ENCODE measurements at places on chromosomes 16 and 17. TPM values are rescaled to one million over a fixed set of nuclear protein-coding genes. Genes with fewer than 3 reads are reported as not detected.
A peak's percentile ranks its signal among the peaks of the same experiment; 100 is the strongest.

- no peak for DNase-seq
Measured at GRCh38 chr16:66906916-66907836, 11.5 kb downstream of the CDH16 start.

GRCh38 chr16:66934138-66934838, at the start of gene CIAO2B:
Gene CIAO2B (minus strand): TSS chr16:66934402. CDS start chr16:66934364, 38 bp downstream.
- DNase-seq, result peak; percentile 84

- no peak for DNase-seq
Measured at GRCh38 chr17:80981929-80982425, 9.7 kb upstream of the CHMP6 start.

DNA sequence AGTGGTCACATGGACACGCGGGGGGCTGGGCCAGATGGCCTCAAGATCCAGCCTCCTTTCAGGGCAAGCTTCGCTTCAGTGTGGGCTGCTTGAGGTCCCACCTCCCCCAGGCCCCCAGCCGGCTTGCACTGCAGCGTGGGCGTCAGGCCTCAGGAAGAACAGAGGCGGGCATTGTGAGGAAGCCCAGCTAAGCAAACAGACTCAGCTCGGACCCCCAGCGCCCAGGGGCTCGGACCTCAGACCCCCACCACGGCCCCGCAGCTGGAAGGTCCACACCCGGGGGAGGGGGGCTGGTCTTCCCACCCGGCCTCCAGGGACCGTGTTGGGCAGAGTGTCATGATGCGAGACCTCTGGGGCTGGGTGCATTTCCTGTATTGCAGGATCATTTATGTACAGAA, 24.7 kb upstream of the ZNF469 start:
- no peak for DNase-seq

DNA sequence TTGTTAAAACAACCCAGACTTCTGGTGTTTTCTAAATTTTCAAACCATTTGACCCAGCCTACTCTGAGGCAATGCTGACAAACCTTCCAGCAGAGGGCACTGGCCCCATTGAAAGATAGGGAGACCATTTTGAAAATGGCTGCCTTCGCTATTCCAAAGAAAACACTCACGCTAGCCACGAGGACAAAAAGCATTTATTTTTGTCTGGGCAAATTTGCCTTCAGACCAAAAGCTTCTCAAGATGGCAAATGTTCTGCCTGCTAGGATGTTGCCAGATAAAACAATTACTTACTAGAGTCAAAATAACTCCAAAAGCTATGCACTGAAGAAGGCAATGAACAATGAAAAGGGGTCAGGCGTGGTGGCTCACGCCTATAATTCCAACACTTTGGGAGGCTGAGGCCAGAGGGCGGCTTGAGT, 296.7 kb upstream of the IRX5 start:
- DNase-seq, result no peak

DNA sequence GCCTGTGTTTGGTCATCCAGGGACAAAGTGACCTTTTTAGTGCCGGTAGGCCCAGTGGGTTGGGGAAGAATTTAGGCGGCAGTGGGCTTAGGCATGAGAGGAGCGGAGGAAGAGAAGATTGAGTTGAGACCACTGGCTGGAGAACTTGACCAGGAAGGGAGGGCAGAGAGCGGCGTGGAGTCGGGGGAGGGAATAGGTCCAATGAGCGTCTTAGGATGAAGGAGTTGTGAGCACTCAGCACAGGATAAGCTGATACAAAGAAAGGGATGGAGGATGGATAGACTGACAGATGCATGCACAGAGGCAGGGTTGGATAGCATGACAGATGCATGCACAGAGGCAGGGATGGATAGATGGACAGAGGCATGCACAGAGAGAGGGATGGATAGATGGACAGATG, 8.0 kb downstream of the IL32 start:
- no peak for DNase-seq

GRCh38 chr16:4788489-4788889, 344 bp upstream of the SEPTIN12 start:
- DNase-seq, result no peak

- no peak for DNase-seq
Measured at GRCh38 chr17:1552932-1553331, 9.7 kb downstream of the PITPNA start.

- no peak for DNase-seq
Measured at GRCh38 chr16:84925092-84925772, 86.1 kb downstream of the ZDHHC7 start.

- DNase-seq, result peak; percentile 22
Measured at GRCh38 chr16:73418691-73419090, 370.8 kb upstream of the ZFHX3 start.

GRCh38 chr17:78111727-78112517, 16.6 kb downstream of the TMC6 start:
- DNase-seq, result no peak

GRCh38 chr17:245020-245419, 63.6 kb upstream of the DOC2B start:
- no peak for DNase-seq

DNA sequence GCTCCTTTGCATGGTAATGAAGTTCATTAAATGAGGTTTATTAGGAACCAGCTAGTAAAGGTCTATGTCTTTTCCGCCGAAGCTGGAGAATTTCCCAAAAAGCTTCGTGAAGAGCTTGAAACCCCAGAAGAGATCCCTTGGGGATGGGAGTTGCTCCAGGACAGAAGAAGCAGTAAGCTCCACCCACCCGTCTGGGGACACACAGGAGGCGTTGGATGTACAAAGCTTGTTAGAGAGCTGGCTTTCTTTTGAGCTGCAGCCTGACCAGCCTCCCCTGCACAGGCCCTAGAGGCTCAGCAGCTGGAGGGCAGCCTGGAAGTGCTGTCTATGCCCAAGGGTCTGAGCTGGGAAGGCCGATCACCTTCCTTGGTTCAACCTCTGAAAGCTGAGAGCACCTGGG, 147.4 kb upstream of the SDK2 start:
- no peak for DNase-seq

DNA sequence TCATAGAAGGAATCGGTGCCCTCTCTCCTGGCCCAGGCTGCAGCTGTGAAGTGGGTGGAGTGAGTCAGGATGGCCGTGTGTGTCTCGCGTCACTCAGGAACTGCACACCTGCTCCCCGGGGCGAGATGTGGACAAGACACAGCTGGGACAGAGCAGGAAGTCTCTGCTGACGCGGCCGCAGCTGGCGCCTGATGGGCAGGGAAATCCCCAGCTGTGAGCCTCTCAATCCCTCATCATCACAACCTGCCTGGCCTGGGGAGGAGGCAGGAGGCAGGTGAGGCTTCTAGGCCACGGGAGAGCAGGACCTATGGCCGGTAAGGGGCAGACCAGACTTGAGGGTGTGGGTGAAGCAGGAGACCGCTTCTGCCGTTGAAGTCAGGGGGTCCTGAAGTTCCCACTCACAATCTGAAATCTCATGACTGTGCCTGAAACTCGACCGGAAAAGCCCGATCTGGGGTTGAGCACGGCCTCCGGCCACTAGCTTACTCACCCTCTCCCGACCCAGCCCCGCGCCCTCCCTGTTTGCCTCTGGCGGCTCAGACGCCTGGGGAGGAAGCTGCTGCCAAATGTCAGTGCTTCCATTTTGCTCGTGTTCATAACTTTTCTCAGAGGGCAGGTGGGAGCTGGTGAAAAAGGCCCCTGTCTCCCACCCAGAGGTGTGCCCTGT, 1.1 kb upstream of the TRPV3 start:
- DNase-seq, result peak; percentile 92

DNA sequence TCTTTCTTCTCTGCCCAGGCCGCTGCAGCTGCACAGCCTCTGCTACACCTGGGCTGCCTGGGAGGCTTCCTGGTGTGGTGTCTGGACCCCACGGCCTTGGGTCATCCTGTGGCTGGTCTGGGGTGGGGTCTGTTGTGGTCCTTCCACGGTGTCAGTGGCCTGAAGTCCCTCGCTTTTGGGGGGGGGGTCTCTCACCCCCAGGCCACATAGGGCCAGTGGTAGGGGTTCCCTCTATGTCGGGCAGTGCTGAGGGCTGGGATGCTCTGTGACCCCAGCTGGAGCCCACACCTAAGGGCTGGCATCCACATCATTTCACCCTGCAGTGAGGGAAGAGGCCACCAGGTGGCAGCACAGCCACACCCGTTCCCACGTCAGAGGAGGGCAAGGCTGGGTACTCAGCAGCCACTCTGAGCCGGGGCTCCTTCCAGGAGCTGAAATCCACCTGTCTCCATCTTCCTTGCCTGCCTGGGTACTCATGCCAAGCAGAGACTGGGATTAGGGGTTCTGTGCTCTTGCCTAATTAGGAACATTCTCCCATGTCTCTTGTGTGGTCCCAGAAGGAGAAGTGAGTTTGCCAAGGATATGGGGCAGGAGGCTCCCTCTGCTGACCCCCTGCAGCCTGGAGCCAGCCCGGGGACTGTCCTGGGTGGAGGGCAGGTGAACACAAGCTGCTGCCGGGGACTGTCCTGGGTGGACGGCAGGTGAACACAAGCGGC, 13.0 kb downstream of the ENGASE start:
- peak; percentile 27 for DNase-seq

DNA sequence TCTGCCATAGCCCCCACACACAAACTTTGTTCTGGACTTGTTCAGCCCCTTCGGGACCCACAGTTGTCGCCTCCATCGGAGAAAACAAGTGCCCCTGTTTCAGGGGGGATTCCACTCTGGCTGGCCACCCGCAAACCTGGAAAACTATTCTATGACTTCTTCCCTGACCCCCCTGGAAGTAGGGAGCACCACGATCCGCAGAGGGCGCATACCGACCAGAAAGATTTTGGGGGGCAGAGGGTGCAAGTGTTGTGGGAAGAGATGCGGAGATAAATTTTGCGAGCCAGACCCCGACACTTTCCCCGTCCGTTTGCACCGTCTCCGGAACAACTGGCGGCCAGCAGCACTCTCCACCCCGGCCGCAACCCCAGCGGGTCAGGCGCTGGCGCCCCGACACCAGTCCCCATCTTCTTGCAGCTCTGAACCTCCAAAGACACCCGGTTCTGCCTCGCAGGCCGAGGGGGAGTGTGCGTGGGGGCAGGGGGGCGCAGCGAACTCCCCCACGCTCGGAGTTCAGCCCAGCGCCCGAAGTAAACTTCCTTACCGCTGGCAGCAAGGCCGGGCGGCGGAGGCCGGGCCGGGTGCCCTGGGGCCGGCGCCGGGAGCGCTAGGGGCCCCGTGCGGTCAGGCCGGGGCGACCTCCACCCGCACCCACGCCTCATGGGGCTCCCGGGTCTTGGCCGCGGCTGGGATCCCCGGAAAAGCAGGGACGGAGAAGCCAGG, 744 bp downstream of the SALL1 start:
- no peak for DNase-seq

DNA sequence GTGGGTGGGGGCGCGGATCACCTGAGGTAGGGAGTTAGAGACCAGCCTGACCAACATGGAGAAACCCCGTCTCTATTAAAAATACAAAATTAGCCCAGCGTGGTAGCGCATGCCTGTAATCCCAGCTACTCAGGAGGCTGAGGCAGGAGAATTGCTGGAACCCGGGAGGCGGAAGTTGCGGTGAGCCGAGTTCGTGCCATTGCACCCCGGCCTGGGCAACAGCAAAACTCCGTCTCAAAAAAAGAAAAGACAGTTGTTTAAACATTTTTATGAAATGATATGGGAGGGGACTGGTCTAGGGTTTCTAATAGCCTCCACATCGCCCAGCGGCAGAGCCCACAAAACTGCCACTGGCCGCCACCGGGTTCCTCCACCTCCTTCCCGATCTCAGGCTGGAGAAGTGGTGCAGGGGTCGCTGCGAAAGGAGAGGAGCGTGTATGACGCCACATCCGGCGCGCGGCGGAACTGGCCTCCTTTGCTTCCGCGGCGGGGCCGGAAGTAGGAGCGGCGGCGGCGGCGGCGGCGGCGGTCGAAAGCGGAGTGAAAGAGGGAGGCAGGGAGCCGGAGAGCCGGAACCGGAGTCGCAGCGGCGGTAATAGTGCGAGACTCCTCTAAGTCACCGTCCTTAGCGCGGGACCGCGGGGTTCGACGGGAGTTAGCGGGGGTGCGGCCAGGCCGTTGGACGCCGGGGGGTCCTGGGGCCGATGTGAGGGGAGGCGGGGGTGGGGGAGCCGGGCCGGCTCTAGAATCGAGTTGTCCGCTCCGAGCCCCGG, at the start of gene PPP4C:
Gene PPP4C, plus strand, starts transcription at position 492 of the 773 bp plus-strand sequence. CDS start 384 bp downstream, outside the sequence.
- DNase-seq, result peak; percentile 88

Gene THRA
- 20.8 TPM for total RNA-seq

Gene TBC1D3D
- not detected for total RNA-seq

Gene DEXI
- 43.7 TPM for total RNA-seq

Gene PRKAR1A
- 256 TPM for total RNA-seq

Gene MRPS23
- total RNA-seq, result 41.7 TPM

Gene CDH13
- 45.8 TPM for total RNA-seq

Gene PYDC1
- total RNA-seq, result not detected

Gene HS3ST3B1
- total RNA-seq, result 4.3 TPM

Gene DPEP3
- total RNA-seq, result not detected

Gene NPIPB8
- not detected for total RNA-seq

Gene PNMT
- total RNA-seq, result not detected

Gene KRTAP1-1
- 0.83 TPM for total RNA-seq

Gene C1QTNF1
- total RNA-seq, result 1.7 TPM

Gene PSKH1
- total RNA-seq, result 11.5 TPM

Gene TMEM100
- total RNA-seq, result 0.36 TPM

Gene SLX4
- 1.3 TPM for total RNA-seq

Gene LLGL2
- total RNA-seq, result 0.54 TPM

Gene CES5A
- total RNA-seq, result not detected
